NCI-H2029 treated with DMSO at 0.1 percent for 48 hours (cell line): ENCODE measurements at places on chromosomes 2 and 18.

GRCh38 chr2:40606862-40607261, 155.0 kb upstream of the SLC8A1 start:
- no peak for DNase-seq

DNA sequence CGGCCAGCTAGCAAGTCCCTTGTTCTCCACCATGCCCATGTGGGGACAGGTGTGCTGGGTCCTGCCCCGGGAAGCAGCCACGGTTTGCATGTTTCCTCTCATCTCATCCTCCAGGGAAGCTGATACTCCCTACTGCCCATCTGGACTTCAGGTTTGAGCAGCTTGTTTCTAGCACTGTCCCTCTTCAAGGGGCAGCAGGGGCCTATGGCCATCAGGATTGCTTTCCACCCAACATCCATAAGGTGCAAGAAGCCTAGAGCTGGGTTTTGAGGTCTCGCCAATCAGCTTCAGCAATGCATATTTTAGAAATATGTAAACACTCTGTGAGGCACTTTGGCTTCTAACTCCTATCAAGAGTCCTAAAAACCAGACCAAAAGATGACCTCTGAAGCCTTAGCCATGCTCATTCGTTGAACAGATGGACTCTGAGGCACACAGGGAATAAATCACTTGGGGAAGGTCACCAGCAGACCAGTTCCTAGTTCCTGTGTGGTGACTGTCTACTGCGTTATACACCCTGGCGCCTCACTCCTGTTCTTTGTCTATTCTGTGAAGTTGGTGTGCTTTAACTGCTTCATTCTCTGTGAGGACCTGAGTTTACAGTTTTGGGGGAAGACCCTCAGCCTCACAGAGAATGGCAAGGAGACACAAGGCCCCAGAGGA, 192.6 kb upstream of the TWIST2 start:
- no peak for DNase-seq

DNA sequence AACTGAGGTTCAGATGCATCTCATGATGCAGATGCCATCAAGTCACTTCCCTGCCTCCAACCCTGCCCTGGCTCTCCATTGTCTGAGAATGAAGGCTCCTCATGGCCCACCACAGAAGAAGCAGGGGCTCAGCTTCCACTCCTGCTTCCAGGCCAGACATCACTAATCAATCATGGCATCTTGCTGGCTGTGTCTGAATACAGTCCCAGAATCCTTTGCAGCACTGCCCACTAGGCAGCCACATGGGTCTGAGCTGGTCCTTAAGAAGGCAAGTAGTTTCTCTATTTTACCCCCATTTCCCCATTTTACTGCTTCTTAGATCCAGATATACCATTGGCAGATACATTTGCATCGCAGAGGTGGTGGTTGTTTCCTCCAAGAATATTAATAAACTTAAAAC, 7.3 kb downstream of the ASPRV1 start:
- no peak for DNase-seq

DNA sequence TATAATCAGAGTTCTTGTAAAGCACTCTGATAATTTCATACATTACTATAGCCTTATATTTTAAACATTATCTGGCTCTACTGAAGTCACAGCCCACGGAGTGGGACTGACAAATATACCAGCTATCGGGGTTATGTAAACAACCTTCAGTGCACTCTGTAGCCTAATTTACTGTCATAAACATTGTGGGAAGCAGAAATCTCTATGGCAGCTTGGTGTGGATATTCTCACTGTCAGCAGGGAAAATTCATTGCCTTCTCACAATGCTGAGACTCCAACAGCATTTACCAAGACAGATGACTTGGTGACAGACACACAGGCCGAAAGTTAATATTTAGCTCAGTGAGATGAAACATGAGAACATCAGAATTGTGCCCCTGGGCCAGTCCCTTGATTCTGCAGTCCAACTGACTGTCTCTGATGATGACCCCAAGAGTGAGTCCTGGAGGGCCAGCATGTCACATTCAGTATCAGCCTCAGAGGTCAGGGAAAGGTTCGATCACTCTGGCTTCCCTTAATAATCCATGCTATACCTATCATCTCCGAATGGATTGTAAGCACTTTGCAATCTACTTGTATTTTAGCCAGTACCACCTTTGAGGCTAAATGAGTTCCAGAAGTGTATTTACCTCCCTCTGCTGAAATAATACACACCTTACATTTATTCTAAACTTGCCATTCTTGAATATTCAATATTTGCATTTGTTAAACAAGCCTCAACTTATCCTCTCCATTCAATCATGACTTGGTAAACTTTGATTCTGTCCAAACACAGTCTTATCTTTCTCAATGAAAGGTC, 146.2 kb upstream of the OSR1 start:
- DNase-seq, result no peak

- peak; percentile 92 for DNase-seq
Observed at GRCh38 chr18:48222118-48222517, 187.1 kb downstream of the ZBTB7C start.

GRCh38 chr18:79687806-79688205, 8.2 kb downstream of the CTDP1 start:
- no peak for DNase-seq

DNA sequence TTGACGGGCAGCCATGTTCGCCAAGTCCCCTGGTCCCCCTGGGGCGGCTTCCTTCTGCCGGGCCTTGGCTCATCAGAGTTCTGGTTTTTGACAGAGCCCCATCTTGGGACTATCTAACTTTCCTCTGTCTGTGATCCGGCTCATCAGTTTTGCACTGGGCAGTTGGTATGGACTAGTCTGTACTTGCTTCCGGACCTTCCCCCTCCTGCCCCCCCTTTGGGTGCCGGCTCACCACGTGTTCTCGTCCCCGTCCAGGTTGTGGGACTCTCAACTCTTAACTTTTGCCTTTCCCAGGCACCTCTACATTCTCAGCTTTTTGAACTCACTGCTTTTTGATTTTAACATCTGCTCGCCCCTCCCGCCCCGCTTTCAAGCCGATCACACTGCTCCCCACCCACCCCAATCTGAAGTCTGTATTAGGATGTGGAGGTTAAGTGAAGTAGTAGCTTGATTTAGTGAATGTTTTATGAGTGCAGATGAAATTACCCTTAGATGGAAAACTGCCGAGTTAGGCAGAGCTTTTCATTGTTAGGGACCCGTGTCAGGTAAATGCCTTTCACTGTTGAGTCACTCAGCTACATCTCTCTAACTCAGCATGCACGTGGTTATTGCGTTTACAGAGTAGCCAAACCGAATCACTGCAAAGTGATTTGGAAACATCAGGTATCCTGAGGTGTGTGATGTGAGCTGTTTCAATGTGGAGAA, 874 bp downstream of the WDR43 start:
- no peak for DNase-seq

DNA sequence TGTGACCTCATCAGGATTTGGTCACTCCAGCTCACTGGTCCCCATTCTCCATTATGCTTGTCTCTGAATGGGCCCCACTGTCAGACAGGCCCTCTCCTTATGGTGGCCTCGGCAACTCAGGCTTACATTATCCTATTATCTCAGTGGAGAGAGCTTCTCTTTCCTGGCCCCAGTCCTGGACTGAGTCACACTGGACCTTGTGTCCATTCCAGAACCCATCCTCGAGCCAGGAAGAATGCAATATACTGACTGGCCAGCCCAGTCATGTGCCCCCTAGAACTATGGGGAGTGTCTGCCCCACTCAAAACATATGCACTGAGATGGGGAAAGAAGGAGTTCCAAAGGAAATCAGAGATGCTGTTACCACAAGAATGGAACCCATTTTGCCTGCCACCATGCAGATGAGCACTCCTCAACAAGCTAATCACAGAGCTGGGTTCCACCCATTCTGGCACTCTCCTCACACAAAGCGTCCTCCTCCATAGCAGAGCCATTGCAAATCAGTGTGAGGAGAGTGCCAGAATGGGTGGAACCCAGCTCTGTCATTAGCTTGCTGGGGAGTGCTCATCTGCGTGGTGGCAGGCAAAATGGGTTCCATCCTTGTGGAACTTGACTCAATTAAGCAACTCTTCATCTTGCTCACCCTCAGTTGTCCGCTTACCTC, 71.9 kb downstream of the CHRNA1 start:
- no peak for DNase-seq

DNA sequence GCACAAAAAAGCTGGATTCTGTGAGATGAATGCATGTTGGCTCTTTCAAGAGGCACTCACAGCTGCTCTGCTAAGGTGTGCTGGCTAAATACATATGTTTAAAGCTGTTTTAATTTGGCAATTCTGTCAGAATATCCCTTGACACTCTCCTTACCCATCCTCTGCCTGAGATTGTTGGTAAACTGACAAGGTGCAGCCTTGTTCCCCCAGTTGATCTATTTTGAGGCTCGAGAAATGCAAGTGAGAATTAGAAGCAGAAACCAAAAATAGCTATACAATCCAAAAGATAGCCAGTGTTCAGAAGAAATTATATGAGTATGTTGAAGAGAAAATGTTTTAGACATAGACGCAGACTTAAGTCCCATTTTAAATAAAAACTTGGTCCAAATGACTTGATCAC, 971.7 kb upstream of the GYPC start:
- no peak for DNase-seq

- DNase-seq, result no peak
Observed at GRCh38 chr18:79642626-79643025, 37.0 kb upstream of the CTDP1 start.

- DNase-seq, result no peak
Observed at GRCh38 chr18:22166069-22166950, 3.1 kb upstream of the GATA6 start.

GRCh38 chr2:173184031-173185004, 108.7 kb downstream of the MAP3K20 start:
- no peak for DNase-seq

- DNase-seq, result no peak
Observed at GRCh38 chr2:157420771-157421323, 23.0 kb downstream of the CYTIP start.

- DNase-seq, result no peak
Observed at GRCh38 chr2:220433131-220433530, 805.7 kb downstream of the SLC4A3 start.

DNA sequence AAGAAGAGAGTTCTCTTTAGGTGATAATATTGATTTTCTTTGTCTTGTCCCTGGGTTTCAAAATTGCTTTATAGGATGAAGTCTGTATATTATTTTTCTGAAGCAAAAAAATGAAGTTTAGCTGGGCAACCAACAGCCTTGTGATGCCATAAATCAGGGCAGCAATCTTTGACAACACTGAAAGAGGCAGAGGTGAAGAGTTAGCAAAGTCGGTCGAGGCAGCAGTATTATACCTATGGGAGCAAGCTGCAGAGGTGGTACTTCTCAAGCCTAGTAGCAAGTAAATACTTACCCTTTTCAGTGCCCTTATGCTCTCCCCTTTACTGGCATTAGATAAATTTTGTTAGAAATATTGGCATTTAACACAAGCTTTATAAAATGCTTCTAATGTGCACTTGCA, 92.9 kb downstream of the NETO1 start:
- DNase-seq, result no peak

DNA sequence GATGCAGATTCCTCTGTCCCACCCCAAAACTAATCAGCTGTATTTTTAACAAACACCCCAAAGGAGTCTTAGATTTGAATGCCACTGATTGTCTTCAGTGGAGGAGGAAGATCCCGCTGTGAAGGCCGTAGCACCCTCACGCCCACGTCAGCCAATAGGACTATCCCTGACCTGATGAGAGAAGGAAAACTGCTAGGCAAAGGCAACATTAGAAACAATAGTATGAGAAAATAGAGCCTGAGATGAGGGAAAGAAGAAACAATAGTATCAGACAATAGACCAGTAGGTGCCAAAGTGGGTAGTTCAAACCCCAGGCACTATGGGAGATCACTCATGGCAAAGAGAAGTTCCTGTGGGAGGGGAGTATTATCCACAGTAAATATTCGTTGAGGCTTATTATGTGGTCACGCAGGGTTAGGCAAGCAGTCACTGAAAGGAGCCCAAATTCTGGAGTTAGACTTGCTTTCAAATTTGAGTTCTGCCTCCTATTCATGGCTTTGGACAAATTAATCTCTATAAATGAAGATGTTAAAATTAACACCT, 2.8 kb downstream of the PCBP1 start:
- DNase-seq, result no peak

DNA sequence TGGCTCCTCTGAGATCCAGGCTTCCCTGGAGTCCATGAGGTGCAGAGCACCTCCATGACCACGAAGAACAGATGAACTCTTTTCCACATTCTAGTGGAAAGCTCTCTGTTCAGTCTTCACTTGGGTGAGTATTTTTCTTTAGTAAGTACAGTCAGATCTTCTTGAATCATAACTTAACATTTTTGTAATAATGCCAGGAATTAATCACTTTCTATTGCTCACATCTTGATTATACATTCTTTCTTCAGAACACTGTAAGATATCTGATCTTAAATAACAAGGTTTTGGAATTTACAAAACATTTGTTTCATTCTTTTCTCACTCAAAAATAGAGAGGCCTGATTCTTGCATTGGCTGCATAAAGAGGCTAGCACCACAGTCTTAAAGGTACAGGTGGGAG, 45.4 kb upstream of the RND3 start:
- DNase-seq, result no peak

DNA sequence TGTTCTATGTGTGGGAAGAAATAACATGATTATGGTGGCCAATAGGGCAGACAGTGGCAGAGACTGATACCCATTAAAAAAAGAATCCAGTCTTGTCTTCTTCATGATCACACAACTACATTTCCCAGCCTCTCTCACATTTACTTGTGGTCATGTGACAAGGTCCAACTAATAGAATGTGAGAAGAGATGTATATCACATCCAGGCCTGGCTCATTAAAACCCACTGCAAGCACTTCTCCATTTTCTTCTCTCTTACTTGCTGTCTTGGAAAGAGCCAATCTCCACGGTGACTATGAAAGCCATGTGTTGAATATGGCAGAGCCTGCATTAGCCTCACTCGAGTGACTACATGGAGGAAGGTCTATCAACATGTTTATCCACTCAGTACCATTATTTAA, 306.2 kb upstream of the ZEB2 start:
- no peak for DNase-seq
